HT-29 (cell line): ENCODE measurements at places on chromosomes 7 and 10. TPM values are rescaled to one million over a fixed set of nuclear protein-coding genes. Genes with fewer than 3 reads are reported as not detected.

KIAA1217 gene
- total RNA-seq, result 9.4 and 9.6 TPM in 2 replicates

SNX8 gene
- total RNA-seq, result 41.7 and 44.0 TPM in 2 replicates

HOXA1 gene
- total RNA-seq, result 2.0 and 3.9 TPM in 2 replicates

PNLIPRP2 gene
- not detected in 2 replicates for total RNA-seq

CALCR gene
- not detected in 2 replicates for total RNA-seq

FEZF1 gene
- total RNA-seq, result not detected in 2 replicates

MYL10 gene
- not detected in 2 replicates for total RNA-seq

HSPA14 gene
- total RNA-seq, result 15.1 and 21.6 TPM in 2 replicates

EDRF1 gene
- total RNA-seq, result 17.4 and 18.7 TPM in 2 replicates

TMEM139 gene
- 53.9 and 79.7 TPM in 2 replicates for total RNA-seq

ACTL6B gene
- total RNA-seq, result 0.13 TPM in 1 of 2 replicates, not detected in the other

CFAP58 gene
- 0.03 TPM in 1 of 2 replicates, not detected in the other for total RNA-seq

TAF5 gene
- total RNA-seq, result 5.5 and 7.7 TPM in 2 replicates

SFRP4 gene
- total RNA-seq, result not detected in 2 replicates

EGFR gene
- 28.1 and 30.4 TPM in 2 replicates for total RNA-seq

OR9A2 gene
- 0.29 TPM in 1 of 2 replicates, not detected in the other for total RNA-seq

MACC1 gene
- 9.9 and 12.5 TPM in 2 replicates for total RNA-seq

ECHDC3 gene
- total RNA-seq, result 0.70 and 2.6 TPM in 2 replicates

BAMBI gene
- total RNA-seq, result 0.68 and 1.4 TPM in 2 replicates

OPN4 gene
- not detected in 2 replicates for total RNA-seq

ERCC6 gene
- total RNA-seq, result 4.2 and 5.3 TPM in 2 replicates

STOX1 gene
- 0.69 and 2.5 TPM in 2 replicates for total RNA-seq

CACUL1 gene
- total RNA-seq, result 34.2 and 36.5 TPM in 2 replicates

CYP3A7 gene
- 0.10 TPM in 1 of 2 replicates, not detected in the other for total RNA-seq

TCAF2 gene
- 0.65 and 0.71 TPM in 2 replicates for total RNA-seq

ANKRD1 gene
- 0.08 TPM in 1 of 2 replicates, not detected in the other for total RNA-seq

SPDYE16 gene
- total RNA-seq, result 0.15 and 0.63 TPM in 2 replicates

TLX1 gene
- total RNA-seq, result not detected in 2 replicates

MINPP1 gene
- 20.2 and 22.5 TPM in 2 replicates for total RNA-seq

GTPBP10 gene
- 4.5 and 8.1 TPM in 2 replicates for total RNA-seq

ITPRID1 gene
- total RNA-seq, result 0.05 TPM in 1 of 2 replicates, not detected in the other

GARIN1A gene
- total RNA-seq, result under 0.01 and 0.86 TPM in 2 replicates

GPRIN2 gene
- 0.70 and 0.89 TPM in 2 replicates for total RNA-seq

HOXA7 gene
- 5.6 and 10.7 TPM in 2 replicates for total RNA-seq

CPA5 gene
- not detected in 2 replicates for total RNA-seq

CDC123 gene
- total RNA-seq, result 116 and 121 TPM in 2 replicates

EPO gene
- not detected in 2 replicates for total RNA-seq

GAD2 gene
- not detected in 2 replicates for total RNA-seq

ANKRD61 gene
- not detected in 2 replicates for total RNA-seq

FAM3C gene
- 37.4 and 38.5 TPM in 2 replicates for total RNA-seq

TAS2R5 gene
- total RNA-seq, result 0.10 and 0.26 TPM in 2 replicates

CDHR3 gene
- total RNA-seq, result 17.3 and 20.4 TPM in 2 replicates

PVRIG gene
- total RNA-seq, result not detected in 2 replicates

ITGB8 gene
- total RNA-seq, result 24.4 and 25.4 TPM in 2 replicates

NME8 gene
- total RNA-seq, result not detected in 2 replicates

CHRM2 gene
- total RNA-seq, result not detected in 2 replicates

ARL5B gene
- 11.0 and 13.2 TPM in 2 replicates for total RNA-seq
